Fibroblast of skin of back (primary cell): ENCODE measurements at places on chromosomes 4 and X.

DNA sequence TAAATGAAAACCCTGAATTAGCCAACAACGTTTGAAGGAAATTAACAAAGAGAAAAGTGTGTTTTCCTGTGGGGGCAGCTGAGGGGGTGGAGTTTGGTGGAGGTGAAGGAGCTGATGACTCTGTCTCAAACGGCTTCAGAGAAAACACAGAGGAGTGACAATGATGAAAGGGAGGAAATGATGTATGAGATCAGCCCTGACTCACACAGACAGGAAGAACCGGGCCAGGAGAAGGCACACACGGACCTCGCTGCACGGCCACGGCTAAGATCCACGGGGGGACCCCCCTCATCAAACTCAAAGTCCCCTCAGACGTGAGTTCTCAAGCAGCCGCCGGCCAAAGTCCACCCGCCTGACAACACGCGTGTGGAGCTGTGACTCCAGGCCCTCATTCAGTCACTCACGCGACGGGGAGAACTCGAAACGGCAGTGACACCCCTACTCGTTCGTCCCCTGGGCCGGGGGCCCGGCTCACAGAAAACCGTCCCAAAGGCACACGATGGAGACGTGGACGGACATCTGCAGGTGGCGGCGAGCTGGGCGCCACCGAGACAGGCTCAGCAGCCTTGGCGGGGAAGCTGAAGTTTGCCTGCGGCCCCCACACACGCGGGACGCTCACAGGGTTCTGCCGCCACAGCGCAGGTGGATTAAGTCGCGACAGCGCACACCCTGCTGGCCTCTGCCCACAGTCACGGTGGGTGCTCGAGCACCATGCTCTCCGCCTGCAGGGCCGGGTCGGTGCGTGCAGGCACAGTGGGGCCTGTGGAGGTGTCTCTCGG is 28.8 kb downstream of the PPP2R3B start:
- DNase-seq, result peak; percentile 62

GRCh38 chr4:8647626-8648025 is 55.1 kb downstream of the CPZ start:
- DNase-seq, result no peak

DNA sequence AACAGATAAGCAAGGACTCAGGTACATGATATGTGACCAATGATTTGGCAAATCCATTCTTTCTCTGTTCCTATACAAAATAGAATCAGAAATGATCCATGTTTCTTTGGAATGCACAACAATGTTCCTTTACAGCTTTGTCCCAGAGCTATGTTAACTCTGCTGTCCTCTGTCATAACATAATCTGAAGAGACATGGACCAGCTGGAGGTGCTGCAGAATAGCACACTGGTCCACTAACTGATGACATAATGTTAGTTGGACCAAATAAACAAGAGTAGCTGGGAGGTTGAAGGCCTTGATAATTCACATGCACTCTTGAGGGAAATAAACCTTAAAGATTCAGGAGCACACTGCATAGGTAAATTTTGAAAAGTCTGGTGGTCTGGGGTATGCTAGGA is 23.0 kb upstream of the DHX15 start:
- DNase-seq, result no peak

DNA sequence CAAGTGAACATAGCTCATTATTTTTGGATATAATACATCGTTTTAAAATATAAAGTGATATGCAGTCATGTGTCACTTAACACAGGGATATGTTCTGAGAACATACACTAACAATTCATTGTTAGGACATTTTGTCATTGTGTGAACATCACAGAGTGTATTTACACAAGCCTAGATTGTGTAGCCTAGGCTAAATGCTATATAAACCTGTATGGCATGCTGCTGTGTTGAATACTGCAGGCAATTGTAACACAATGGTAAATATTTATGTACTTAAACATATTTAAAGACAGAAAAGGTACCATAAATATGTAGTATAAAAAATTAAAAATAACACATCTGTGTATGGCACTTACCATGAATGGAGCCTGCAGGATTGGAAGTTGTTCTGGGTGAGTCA is 44.9 kb upstream of the GPRIN3 start:
- DNase-seq, result no peak

- peak; percentile 26 for DNase-seq
Observed at GRCh38 chrX:38768079-38768478, 33.2 kb upstream of the MID1IP1 start.

DNA sequence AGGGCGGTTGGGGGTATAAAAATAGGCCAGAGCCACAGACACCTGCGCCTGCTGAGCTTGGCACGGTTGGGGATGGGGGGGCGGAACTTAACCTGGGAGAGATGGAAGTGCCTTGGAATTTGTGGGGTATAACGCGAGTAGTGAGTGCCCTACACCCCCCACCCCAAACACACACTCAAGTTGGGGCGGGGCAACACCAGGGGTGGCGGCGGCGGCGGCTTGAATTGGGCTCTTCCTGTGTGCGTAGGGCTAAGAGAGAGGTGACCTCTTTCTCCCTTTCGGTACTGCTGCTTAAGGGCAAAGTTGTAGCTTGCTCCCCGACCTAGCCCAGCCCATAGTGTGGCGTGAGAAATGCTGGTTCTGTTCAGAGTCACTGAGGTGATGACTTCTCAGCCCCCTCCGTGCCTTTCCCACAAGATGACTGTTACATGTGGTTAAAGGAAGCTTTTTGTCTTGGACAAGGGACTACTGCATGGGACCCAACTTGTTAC is 839 bp downstream of the STK26 start:
- DNase-seq, result no peak

GRCh38 chr4:167903291-167903721 is 189.0 kb upstream of the ANXA10 start:
- peak; percentile 82 for DNase-seq

DNA sequence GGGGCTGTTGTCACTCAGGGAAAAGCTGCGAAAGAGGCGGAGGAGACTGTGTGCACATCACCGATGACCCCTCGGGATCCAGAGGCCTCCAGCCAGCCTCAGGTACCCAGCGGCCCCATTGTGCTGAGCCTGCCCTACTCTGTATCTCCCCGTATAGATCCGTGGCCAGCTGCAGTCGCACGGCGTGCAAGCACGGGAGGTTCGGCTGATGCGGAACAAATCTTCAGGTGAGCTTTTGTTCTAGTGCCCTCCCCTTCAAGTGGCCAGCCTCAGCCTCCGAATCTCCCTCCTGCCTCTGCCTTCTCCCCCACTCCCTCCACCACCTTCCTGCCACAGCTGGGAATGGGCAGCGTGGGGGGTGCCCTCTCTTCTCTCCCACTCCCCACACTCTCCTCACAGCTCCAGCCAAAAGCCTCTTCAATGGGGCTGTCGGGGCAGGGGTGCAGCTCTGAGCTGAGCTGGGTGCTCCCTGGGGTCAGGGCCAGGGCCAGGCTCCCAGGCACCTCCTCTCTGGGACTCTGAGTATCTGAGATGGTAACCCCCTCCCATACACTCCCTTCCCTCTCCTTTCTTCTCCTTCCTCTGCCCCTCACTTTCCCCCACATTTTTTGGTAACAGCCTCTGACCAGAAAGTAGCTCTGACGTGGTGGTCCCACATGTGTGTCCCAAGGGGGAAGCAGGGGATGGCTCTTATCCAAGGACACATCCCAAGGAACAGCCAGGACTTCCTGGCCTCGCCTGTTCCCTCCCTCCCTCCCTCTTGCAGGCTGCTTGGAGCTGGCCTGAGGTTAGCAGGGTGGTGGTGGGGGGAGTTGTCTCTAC is 20.4 kb upstream of the UBA1 start:
- no peak for DNase-seq

GRCh38 chr4:139655116-139655515 is 10.5 kb upstream of the MGST2 start:
- peak; percentile 36 for DNase-seq

GRCh38 chrX:44291468-44292092 is 51.9 kb downstream of the EFHC2 start:
- no peak for DNase-seq

GRCh38 chr4:27717431-27717755 is 856.8 kb downstream of the STIM2 start:
- no peak for DNase-seq

GRCh38 chrX:71616672-71617529 is 1.4 kb downstream of the CXCR3 start:
- DNase-seq, result no peak

DNA sequence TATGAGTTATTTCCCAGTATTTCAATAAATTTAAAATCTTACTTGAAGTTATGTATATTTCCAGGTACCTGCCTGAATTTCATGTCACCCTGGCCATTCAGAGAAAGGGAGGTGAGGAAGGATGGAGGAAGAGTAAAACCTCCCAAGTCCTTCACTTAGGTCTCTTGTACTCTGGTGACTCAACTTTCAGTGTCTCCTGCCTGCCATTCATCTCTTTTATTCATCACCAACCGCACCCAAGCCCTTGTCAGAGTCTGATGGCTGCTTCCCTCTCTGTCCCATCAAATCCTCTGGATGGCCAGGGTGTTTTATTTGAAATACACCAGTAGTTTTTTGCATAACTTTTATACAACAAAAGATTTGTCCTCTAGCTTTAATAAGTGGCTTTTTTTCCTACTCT is 17.8 kb downstream of the TMPRSS11E start:
- DNase-seq, result no peak

DNA sequence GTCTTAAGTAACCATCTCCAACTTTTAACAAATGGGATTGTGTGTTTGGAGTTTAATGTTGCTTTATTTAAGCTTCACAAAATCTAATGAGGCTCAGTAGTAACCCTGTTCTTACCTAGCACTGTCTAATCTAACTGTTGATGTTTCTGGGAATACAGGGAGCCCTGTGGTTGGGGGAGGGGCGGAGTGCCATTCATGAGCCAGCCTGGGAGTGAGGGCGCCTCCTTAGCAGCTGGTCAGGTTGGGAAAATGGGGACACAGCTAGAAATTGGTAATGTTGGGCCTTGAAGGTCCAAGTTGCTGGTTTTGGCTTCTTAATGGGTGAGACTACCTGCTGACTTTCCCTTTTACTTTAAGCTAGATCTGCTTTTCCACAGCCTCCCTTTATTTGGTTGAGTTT is 22.9 kb upstream of the TADA2B start:
- DNase-seq, result no peak

DNA sequence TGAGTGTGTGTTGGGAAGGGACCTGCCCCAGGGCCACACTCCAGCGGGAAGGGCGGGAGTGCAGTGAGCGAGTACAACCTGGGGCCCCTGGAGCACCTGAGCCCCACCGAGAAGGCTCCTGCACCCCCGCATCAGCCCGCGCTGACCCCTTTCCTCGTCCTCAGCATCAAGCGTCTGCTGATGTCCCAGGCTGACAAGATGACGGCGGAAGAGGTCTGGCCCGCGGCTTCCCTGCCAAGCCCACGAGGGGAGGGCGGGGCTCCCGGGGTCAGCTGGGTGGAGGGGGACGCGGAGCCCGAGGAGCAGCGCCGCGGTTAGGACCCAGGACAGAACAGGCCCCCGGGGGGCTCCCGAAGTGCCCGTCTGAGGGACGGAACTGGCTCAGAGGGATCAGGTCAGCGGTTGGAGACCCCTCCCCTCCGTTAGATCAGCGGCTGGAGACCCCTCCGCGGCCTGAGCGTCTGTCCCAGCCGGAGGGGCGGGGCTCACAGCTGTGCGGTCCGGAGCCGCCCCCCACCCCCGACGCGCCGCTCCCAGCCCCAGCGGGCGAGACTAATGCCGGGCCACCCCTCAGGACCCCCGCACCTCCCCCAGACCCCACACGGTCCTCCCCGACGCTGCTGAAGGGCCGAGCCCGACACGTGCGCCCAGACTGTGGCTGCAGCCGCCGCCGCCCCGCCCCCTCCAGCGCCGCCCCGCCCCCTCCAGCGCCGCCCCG is 6.7 kb downstream of the MYL5 start:
- peak; percentile 46 for DNase-seq

DNA sequence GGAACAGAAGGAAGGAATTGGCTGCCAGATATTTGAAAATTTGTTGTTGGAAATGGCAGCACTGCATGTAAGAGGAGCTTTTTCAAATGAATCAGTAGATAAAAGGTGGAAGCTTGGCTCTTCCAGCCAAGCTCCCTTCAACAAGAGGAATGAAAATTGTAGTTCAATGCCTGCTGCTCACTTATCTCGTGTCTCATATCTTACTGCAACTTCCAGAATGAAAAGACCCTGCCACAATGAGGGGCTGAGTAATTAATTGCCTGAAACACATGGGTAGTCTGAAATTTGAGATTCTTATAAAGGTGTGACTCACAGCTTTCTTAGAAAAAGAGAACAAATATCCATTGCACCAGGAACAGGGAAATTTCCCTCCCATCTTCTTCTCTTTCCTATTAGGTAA is 53.0 kb downstream of the HAND2 start:
- no peak for DNase-seq
